ENCODE measurements at places on chromosomes 2 and 18.

DNA sequence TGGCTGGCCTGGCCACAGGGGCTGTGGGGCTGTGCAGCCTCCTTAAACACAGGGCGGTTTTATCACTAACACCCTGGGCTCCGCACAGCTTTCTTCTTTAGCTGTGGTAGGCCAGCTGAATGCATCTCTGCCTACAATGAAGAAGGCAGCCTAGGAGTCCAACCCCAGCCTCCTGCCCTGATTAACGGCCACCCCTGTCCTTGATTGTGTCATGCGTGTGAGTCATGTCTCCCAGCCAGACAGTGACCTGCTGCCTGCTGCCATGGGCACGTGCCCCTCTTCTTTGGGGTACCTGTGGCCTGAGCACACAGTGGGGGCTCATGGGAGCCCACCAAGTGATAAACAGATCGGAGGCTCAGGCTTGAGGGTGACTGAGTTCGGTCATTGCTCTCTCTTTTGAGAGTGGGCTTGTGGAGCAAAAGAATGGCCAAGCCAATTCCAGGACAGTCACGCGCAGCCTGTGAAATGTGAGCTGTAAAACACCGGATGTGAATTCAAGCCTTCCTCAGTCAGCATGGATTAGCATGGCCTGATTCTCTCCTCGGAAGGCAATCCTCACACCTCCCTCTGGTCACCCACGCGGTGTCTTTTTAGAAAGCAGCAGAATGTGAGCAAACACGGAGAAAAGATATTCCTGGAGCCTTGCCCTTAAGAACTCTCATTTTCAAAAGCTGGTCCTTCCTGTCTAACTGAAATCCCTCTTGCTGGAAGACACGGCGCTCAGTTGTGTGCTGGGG, 144.1 kb downstream of the CELF4 start:
- no peak for DNase-seq

GRCh38 chr2:202410092-202410491, 34.0 kb downstream of the BMPR2 start:
- DNase-seq = no peak

- DNase-seq = no peak
Observed at GRCh38 chr2:132416723-132417395, at the start of gene GPR39. GPR39 (plus strand) TSS chr2:132416805.

GRCh38 chr2:189014449-189015138, 40.4 kb downstream of the COL3A1 start:
- DNase-seq = peak; percentile 38

DNA sequence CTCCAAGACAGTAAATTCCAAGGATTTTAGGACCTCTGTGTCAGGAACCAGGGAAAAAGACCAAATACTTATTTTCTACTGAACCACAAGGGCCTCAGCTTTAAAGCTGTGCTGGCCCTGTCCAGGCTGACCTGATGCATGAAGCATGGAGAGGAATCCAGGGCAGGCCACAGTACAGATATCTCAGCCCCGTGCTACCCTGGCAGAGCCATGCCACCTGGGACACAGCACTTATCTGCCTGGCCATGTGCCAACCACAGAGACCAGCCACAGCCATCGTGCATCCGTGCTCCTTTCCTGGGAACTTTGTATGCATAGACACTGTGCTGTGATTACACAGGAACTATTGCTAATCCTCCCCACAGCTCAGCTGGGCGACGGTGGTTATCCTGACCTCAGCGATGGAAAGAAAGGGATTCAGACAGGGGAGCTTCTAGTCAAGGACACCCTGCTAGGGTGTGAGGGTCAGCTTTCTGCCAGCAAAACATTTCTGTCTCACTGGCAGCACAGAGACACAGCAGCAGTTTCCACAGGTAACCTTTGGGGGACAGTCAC, 687.4 kb upstream of the ID2 start:
- no peak for DNase-seq

DNA sequence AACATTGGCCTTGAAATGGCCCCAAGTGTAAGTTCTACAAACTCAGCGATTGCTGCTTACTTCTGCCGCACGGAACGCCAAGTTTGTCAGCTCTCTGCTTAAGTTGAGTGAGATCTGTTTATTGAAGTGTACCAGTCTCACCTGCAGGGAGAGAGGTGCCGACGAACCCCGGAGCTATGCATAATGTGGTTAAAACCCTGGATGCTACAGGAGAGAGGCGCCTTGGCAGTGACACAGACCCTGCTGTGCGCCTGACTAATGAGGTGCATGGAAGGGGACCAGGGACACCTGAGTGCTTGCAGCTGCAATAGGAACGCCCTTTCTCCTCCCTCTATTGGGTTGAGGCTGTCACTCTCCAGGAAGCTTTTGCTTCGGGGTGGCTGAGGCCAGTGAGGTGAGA, 979 bp downstream of the SLC9A2 start:
- DNase-seq = no peak

- DNase-seq = no peak
Observed at GRCh38 chr2:85057226-85057962, 75.8 kb upstream of the TCF7L1 start.

DNA sequence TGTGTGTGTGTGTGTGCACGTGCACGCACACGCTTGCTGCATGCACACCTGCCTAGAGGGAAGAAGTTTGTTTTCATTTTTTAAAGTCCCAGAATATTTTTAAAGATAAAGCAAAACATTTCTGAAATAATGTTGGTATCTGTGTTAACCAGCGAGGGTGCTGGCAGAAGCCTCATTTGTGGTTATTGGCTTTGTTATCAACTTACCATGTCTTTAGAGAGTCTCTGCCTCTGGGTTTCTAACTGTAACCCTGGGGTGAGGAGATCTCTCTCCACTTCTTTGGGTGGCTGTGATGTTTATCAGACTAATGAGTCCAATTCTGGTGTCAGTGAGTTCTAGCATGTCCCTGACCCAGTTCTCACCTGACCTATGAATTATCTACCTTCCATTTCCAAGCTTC, 927.6 kb upstream of the FANCL start:
- no peak for DNase-seq

- no peak for DNase-seq
Observed at GRCh38 chr2:46306988-46307655, 9.9 kb downstream of the EPAS1 start.

- DNase-seq = no peak
Observed at GRCh38 chr2:159078443-159078842, 110.0 kb downstream of the TANC1 start.

- peak; percentile 58 for DNase-seq
Observed at GRCh38 chr2:29747786-29748470, 173.5 kb downstream of the ALK start.

DNA sequence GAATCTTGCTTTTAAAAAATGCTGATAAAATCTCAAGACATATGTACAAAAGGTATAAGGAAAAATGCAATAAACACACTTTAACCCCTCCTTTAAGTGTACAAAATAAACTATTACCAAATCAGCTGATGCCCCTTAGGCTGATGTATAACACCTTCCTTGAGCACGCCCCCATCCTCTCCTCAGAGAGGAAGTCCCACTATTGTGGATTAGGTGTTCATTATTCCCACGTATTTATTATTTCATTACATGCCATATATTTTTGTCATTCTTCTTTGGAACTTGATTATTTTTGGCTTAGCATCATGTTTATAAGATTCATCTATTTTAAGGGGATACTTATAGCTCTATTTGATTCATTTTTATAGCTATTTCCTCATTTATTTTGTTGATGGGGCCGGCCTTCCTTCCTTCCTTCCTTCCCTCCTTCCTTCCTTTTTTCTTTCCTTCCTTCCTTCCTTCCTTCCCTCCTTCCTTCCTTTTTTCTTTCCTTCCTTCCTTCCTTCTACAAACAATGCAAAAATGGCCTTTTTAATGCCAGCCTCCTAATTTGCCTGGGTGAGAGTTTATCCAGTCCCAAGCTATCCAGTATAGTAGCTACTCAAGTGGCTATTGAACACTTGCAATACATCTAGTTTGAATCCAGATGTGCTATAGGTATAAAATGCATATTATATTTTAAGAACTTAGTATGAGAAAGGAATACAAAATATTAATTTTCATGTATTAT, 4.0 kb downstream of the SERPINB13 start:
- DNase-seq = no peak

- no peak for DNase-seq
Observed at GRCh38 chr18:61612517-61612916, 279.3 kb downstream of the CDH20 start.

DNA sequence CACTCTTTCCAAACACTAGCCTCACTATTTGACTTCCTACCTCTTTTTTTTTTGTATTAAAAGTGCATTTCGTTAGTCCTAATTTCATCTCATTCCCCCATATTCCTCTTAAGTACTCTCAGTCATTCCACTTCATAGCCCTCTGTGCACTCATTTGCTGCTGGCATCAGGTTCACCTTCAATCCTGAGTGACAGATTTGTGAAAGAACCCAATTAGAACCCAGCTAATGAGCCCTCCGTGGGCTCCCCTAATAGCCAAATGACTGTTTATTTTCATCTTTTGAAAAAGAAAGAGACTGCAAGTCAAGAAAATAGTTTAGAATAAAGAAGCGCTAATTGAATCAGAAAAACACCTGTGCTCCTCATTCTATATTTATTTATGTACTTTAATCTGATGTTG, 512.1 kb upstream of the LRATD1 start:
- DNase-seq = no peak

DNA sequence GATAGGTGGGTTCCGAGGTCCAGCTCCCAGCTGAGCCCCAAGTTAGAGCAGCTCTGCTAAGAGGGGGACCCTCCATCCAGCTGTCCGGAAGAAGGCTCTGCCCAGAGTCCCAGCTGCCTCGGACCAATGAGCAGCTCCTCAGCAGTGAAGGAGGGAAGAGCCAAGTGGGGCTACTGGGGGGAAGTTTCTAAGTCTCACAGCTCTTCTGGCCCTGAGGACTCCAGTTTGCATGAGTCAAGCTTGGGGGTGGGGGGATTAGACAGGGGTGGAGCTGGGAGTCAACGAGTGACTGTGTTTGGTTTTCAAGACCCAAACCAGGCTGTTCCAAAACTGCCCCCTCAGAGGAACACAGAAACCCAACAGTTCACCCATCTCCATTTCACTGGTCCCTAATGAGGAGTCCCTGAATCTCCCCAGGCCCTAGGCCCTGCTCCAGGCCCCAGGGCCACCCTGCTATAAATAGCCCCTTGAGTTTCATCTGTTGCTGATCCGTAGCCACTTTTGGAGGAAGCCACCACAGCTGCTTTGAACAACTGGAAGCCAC, 100.9 kb downstream of the TNS1 start:
- DNase-seq = peak; percentile 38

DNA sequence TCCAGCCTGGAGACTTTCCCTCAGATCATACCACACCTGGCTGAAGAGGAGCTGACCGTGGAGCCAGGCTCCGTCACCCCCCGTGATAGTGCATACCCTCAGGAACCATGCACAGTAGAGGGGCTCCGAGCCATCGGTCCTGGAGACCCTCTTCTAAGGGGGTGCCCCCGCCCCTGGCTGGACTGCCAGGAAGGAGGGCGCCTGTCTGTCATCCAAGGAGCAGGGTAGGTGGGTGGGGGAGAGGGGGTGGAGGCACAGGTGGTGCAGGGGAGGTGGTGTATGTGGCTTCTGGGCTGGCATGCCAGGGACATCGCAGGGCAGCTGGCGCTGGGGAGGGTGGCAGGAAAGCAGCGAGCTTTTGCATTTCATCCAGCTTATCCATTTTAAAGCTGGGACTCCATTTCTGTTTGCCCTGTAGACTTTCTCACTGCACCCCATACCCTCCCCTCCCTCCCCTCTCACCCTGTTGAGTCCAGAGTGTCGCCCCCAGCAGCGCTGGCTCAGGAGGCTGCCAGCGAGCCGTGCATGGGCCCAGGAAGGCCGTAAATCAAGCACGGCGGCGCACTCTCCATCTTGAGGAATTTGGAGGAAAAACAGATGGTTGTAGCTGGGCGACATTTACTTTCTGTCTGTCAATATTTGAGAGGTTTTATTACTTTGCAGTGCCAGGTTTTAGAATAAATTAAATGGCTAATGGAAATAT, 56.2 kb upstream of the HS6ST1 start:
- no peak for DNase-seq

GRCh38 chr2:165889158-165889557, 64.4 kb downstream of the TTC21B start:
- no peak for DNase-seq

GRCh38 chr2:55553321-55553720, 33.8 kb downstream of the CFAP36 start:
- DNase-seq = no peak

GRCh38 chr2:39301352-39301751, 57.6 kb upstream of the CDKL4 start:
- no peak for DNase-seq

- DNase-seq = no peak
Observed at GRCh38 chr2:9092383-9093282, 89.1 kb upstream of the MBOAT2 start.
